ENCODE measurements at places on chromosomes 2 and 18.

- no peak for DNase-seq
Observed at GRCh38 chr2:236859908-236860307, 225.8 kb upstream of the COPS8 start.

DNA sequence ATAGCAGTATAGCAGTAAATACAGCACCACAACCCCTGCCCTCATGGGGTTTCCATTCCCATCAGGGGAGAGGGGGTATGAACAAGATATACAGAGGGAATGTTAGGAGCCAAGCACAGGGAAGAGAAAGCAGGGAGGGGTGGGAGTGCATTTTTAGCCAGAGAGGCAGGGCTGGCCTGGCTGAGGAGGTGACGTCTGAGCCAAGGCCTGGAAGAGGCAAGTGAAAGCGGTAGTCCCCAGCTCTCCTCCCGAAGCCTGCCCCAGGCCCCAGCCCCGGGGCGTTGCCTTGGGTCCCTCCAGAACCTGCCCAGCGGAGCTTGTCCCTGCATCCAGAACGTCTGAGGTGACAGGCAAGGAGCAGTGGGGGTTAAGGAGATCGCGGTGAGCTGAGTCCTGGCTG lies 45.1 kb upstream of the FOSL2 start:
- no peak for DNase-seq

DNA sequence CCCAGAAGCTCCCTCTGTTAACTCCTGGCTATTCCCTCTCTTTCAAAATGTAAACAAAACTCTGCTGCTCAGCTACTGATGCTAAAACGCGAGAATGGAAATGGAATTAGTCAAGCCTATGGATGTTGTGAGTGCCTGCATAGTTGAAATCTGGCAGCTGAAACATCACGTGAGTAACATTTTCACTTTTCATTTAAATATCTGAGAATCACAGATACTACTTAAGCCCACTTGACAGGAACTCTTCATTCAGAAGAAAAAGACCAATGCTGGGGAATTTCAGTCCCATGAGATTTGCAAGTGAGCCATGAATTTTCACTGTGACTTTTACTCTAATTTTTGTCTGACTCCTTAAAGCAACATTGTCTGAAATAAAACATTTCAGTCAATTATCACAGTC lies 215.3 kb upstream of the SESTD1 start:
- DNase-seq, result no peak

DNA sequence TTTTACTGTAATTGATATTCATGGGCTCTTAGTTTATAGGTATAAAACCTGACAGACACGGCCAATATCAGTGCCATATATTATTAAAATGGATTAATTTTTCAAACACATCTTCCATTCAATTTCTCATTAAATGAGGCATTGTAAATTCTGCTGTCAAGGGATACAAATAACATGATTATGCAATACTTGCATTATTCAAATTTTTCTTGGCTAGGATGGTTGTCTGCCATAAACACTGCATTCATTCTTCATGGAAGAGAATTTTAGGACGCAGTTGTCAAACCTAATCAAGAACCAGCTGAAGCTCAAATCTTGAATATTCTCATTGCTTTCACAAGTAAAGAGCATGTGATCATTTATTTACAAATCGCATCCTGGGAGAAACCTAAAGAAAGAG lies 255.6 kb downstream of the RDH14 start:
- no peak for DNase-seq

- DNase-seq, result no peak
Observed at GRCh38 chr2:227198866-227199265, 34.4 kb downstream of the COL4A3 start.

GRCh38 chr18:44638034-44638540 lies 42.6 kb upstream of the SETBP1 start:
- DNase-seq, result no peak

GRCh38 chr18:23094411-23095190 lies 40.7 kb upstream of the CABLES1 start:
- DNase-seq, result no peak

GRCh38 chr2:239022437-239023260 lies 174.8 kb downstream of the TWIST2 start:
- no peak for DNase-seq

- DNase-seq, result no peak
Observed at GRCh38 chr2:73072129-73072395, 550 bp upstream of the SFXN5 start.

GRCh38 chr2:42270757-42271156 lies 90.3 kb downstream of the COX7A2L start:
- no peak for DNase-seq

GRCh38 chr2:178315078-178315477 lies 120.8 kb downstream of the OSBPL6 start:
- DNase-seq, result no peak

DNA sequence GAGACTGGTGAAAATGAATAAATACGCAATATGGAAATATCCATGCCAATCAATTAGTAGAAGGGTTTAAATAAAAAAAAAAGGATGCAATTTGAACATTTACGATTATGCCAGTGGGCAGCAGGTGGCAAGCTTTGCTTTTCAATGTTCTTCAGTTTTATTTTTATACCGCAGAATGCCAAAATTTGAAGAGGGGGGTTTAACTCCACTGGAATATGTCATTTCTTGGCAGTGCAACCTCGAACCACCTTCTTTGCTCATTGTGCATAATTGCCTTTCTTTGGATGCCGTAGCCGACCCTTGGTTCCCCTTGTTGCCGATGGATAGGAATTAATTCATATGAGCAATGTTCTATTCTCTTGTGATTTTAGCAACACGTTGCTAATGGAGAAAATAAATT lies 88.0 kb downstream of the LTBP1 start:
- DNase-seq, result no peak

- DNase-seq, result no peak
Observed at GRCh38 chr2:159908623-159909022, 110.6 kb upstream of the CD302 start.

GRCh38 chr2:196481324-196481697 lies 158.2 kb upstream of the CCDC150 start:
- no peak for DNase-seq

DNA sequence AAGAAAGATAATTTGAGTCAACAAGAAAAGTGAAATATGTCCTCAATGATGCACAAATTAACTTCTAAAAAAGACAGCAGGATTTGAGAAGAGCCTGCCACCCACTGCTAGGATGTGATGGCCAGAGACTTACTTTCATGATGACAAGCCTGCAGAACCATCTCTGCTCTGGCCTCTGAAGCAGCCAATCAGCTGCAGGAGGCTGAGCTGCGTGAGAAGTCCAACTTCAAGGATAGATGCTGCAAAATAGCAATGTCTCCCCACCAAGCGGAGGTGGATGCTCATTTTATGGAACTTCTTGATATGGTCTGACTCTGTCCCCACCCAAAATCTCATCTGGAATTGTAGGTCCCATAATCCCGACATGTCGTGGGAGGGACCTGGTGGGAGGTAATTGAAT lies 53.1 kb downstream of the CYRIA start:
- DNase-seq, result no peak

DNA sequence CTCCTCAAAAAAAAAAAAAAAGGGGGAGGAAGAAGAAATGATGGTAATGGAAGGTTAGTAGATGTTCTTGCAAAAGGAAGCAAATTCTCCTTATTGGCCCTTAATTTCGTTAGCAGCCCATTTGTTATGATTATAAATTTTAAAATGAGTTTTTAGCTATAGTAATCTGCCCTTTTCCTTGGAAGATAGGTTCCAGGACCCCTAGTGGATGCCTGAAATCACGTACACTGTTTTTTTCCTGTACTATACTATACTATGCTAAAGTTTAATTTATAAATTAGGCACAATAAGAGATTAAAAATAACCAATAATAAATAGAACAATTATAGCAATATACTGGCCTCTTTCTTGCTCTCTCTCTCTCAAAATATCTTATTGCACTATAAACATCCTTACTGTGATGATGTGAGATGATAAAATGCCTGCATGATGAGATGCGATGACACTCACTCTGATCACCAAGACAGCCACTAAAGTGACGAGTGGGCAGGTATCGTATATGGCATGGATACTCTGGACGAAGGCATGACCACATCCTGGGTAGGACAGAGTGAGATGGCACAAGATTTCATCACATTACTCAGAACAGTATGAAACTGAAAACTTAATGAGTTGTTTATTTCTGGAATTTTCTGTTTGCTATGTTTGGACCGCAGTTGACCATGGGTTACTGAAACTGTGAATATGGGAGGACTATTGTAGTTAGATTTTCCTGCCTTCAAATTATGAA lies 87.2 kb downstream of the KCTD18 start:
- DNase-seq, result no peak

DNA sequence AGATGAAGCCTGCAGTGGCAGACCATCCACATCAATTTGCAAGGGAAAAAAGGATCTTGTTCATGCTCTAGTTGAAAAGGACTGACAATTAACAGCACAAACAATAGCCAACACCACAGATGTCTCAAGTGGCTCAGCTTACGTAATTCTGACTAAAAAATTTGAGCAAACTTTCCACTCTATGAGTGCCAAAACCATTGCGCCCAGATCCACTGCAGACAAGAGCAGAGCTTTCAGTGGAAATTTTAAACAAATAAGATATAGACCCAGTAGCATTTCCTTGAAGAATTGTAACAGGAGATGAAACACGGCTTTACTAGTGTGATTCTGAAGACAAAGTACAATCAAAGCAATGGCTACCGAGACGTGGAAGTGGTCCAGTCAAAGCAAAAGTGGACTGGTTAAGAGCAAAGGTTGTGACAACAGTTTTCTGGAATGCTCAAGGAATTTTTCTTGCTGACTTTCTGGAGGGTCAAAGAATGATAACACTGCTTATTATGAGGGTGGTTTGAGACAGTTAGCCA lies 12.0 kb upstream of the ZNF396 start:
- DNase-seq, result no peak

GRCh38 chr2:109129356-109129920 lies 433 bp downstream of the SH3RF3 start:
- DNase-seq, result no peak

- DNase-seq, result no peak
Observed at GRCh38 chr2:200039724-200040650, 84.6 kb downstream of the MAIP1 start.

GRCh38 chr2:217090024-217090473 lies 230.2 kb upstream of the TNP1 start:
- DNase-seq, result no peak

- DNase-seq, result no peak
Observed at GRCh38 chr2:136363900-136364299, 246.0 kb upstream of the CXCR4 start.

GRCh38 chr2:111958901-111959300 lies 60.5 kb downstream of the MERTK start:
- DNase-seq, result no peak

DNA sequence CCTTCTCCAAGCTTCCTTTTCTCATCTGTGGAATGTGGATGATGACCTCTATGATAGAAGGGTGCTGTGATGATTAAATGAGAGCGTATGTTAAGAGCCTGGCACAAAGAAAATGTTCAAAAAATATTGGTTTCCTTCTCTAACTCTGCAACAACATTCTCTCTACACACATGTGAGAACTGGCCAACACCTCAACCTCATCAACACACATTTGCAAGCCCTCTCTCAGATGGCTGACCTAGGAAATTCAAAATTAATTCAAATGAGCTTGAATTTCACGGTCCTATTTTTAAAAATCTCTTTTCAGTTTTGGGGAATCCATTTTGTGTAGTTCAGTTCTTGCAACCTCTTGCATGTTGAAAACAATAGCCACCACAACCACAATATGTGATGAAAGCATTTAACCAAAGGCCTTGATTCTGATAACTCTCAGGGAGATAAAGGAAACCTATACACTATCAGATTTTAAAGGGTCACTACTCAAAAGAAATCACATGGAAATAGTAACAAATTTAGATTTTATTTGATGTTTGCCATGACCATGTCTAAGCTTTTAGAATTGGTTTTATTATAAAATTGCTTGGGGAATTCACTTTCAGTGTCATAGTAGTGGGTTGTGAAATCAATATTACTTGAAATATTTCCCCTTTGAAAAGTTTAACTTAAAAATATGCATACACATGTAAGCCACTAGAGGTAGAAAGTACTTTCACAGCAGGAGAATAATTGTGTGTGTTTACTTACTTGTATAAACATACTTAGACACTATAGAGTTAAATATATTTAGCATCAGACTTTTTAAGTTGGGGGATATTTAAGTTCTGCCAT lies 16.6 kb upstream of the NABP1 start:
- no peak for DNase-seq

GRCh38 chr2:2933426-2933825 lies 444.2 kb downstream of the EIPR1 start:
- DNase-seq, result no peak

- DNase-seq, result no peak
Observed at GRCh38 chr18:79508565-79509535, 113.1 kb downstream of the NFATC1 start.

- no peak for DNase-seq
Observed at GRCh38 chr2:85986121-85986520, 97.3 kb upstream of the ST3GAL5 start.

DNA sequence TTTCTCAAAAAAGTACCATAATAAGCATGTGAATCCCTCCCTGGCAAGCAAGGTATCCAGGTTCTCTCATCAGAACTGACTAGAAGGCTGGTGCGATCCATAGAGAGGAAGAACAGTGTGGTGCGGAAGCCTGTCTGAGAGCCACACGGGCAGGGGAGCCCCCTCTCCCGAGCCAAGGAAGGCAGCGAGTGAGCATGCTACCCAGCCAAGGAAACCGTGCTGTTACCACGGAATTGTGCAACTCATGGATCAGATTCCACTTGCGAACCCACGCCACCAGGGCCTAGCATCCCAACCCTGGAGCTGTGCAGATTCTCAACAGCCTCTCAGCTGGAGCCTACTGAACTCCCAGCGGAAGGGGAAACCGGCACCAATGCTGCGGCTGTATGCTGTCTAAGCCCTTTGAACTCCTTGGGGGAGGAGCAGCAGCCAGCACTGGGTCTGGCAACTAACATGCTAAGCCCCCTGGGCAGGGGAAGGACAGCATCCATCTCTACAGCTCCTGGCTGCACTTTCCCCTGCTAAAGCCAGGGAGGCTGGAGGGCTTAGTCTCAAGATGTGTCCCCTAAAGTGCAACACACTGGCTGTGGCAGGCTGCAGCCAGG lies 823.1 kb downstream of the EPHA4 start:
- no peak for DNase-seq

GRCh38 chr2:101931402-101931801 lies 60.4 kb upstream of the IL1R2 start:
- DNase-seq, result no peak
